Immature natural killer cell (primary cell): ENCODE measurements at places on chromosomes 5 and 9. TPM values are rescaled to one million over a fixed set of nuclear protein-coding genes. Genes with fewer than 3 reads are reported as not detected.
A peak's percentile ranks its signal among the peaks of the same experiment; 100 is the strongest.

- no peak overlapping the region for H3K27ac ChIP-seq
- no peak for DNase-seq
- H3K27me3 ChIP-seq = no peaks in the 10 kb centered on the region
Measured at GRCh38 chr9:131194762-131195161, 69.4 kb downstream of the NUP214 start.

DNA sequence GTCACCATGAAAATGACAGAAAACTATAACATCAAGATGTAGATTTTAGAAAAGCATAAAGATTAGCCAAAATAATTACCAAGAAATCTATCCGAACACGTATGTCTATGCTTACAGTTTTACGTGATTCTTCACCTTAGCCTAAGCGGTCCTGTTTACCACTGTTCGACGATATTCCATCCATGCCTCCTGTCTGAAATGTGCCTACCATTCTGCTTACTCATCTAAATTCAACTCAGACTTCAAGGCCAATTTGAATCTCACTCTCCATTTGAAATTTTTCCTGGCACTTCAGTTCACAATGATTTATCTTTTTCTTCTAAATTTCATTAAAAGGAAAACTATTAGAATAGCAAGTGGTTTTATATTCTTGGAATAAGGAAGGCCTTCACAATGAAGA is 15.4 kb downstream of the ZDHHC21 start:
- H3K27ac ChIP-seq = no peak overlapping the region
- no peaks in the 10 kb centered on the region for H3K27me3 ChIP-seq

GRCh38 chr5:87188391-87188790 is 79.3 kb upstream of the RASA1 start:
- H3K27me3 ChIP-seq = no peaks in the 10 kb centered on the region
- no peak for DNase-seq
- H3K27ac ChIP-seq = no peak overlapping the region
- H3K4me3 ChIP-seq = no peak overlapping the region
- H3K4me1 ChIP-seq = peaks cover 17% of the 10 kb centered on the region

DNA sequence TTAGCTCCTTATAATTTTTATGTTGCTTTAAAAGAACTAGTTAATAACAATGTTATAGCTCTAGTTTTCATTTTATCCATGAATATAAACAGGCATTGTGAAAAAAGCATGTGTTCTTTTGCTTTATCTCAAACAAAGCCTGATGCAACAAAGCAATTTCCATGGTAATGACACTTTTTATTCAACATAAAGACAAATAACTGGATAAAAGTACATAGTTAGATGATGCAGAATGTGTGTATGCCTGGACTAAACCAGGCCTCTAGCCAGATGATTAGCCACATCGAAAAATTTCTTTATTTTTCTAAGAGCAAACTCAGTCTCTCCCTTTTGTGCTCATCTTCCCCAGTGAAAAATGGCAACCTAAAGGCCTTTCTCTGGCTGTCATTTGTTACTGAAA is 125.6 kb upstream of the TARS1 start:
- H3K36me3 ChIP-seq = no peaks in the 10 kb centered on the region
- no peak overlapping the region for H3K27ac ChIP-seq
- no peak for DNase-seq
- no peaks in the 10 kb centered on the region for H3K4me1 ChIP-seq
- no peaks in the 10 kb centered on the region for H3K27me3 ChIP-seq

The MYORG gene
- 0.69 TPM for polyA plus RNA-seq

The CAVIN4 gene
- not detected for polyA plus RNA-seq

GRCh38 chr5:79961716-79962574 is 29.1 kb downstream of the MTX3 start:
- H3K27ac ChIP-seq = no peak overlapping the region
- H3K36me3 ChIP-seq = no peaks in the 10 kb centered on the region
- H3K4me1 ChIP-seq = no peaks in the 10 kb centered on the region
- H3K27me3 ChIP-seq = peaks cover 6% of the 10 kb centered on the region

- H3K4me3 ChIP-seq = no peak overlapping the region
- no peak overlapping the region for H3K27ac ChIP-seq
- no peaks in the 10 kb centered on the region for H3K36me3 ChIP-seq
- DNase-seq = no peak
- H3K4me1 ChIP-seq = no peaks in the 10 kb centered on the region
- H3K27me3 ChIP-seq = no peaks in the 10 kb centered on the region
Measured at GRCh38 chr9:114117996-114118830, 19.1 kb upstream of the KIF12 start.

DNA sequence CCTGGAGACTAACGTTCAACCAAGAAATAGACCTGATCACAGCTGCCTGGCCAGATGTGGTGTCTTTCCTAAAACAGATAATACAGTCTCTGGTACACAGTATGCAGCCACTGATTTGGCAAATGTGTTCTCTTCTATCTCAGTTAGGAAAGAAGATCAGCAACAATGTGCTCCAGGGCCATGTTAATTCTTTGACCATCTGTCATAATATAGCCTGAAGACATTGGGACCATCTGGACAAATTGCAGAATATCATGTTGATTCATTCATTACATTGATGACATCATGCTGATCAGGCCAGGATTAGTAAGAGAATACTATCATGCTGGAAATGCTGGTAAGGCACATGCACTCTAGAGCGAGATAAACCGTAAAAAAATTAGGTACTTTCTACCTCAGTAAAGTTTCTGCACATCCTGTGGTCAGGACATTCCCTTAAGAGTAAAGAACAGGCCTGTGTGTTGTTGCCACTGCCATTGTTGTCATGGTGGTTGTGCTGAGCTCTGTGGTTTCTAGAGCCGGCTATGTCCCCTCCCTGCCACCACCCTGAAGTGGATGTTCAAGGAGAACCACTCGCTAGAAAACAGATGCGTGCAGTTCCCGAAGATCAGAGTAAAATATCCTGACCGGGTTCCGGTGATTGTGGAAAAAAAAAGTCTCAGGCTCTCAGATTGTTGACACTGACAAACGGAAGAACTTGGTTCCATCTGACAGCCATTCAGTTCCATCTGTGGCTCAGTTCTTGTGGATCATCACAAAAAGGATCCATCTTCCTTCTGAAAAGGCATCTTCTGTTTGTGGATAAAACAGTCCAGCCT is 6.4 kb upstream of the JMY start:
- H3K4me1 ChIP-seq = no peaks in the 10 kb centered on the region
- no peak overlapping the region for H3K27ac ChIP-seq
- peak; percentile 18 for DNase-seq
- no peaks in the 10 kb centered on the region for H3K36me3 ChIP-seq
- no peaks in the 10 kb centered on the region for H3K27me3 ChIP-seq

DNA sequence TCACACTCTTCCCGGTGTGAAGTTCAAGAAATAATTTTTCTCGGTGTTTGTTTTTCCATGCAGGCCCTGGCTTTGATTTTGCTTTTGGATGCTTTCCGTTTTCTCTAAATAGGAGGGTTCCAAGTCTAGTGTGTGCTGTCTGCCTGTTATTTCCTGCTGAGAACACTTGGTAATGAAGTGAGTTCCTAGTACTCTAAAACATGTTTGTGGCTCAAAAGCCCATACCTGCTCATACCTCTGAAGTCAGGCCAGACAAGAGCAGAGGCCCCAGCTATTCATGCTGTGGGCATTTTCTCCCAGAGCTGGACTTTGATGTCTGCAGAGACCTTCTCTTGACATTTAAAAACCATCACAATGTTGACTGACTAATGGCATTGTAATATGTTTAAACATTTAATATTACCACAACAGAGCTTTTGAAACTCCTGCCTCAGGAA is 211.2 kb downstream of the GOLPH3 start:
- no peak for DNase-seq
- H3K27me3 ChIP-seq = peaks cover 12% of the 10 kb centered on the region
- peaks cover 2% of the 10 kb centered on the region for H3K4me1 ChIP-seq
- H3K4me3 ChIP-seq = no peak overlapping the region
- H3K27ac ChIP-seq = no peak overlapping the region
- no peaks in the 10 kb centered on the region for H3K36me3 ChIP-seq

- no peak overlapping the region for H3K27ac ChIP-seq
- DNase-seq = no peak
- H3K36me3 ChIP-seq = peaks cover 7% of the 10 kb centered on the region
- no peak overlapping the region for H3K4me3 ChIP-seq
- H3K27me3 ChIP-seq = no peaks in the 10 kb centered on the region
Measured at GRCh38 chr5:143316844-143317631, 86.4 kb downstream of the NR3C1 start.

- no peaks in the 10 kb centered on the region for H3K27me3 ChIP-seq
- H3K27ac ChIP-seq = no peak overlapping the region
- no peaks in the 10 kb centered on the region for H3K4me1 ChIP-seq
- no peaks in the 10 kb centered on the region for H3K36me3 ChIP-seq
Measured at GRCh38 chr5:132219981-132220380, 7.7 kb downstream of the P4HA2 start.

DNA sequence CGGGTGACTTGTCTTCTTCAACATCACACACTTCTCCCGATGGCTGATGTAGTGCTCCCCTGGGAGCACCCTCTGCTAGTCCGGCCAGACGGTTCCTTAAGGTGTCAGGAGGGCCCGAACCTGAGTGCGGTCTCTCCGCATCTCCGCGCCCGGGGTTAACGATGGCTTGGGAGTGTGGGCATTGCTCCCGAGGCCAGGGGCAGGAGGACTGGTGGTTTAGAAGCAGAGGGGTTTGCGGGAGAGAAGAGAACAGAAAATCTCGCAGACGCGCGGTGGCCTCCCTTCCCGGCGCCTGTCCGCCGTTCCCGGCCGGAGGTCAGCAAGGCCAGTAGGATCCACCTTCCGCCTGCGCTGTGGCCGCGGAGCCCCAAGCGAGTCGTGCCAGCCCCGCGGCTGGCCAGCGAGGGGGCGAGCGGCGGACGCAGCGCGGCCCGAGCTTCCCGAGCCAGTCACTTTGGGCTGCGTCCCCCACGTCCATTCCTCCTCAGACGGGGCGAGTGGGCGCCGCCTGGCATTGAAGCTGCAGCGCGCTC is 700 bp downstream of the CDO1 start:
- H3K27ac ChIP-seq = no peak overlapping the region
- peaks cover 7% of the 10 kb centered on the region for H3K4me1 ChIP-seq
- H3K27me3 ChIP-seq = peaks cover 50% of the 10 kb centered on the region
- H3K36me3 ChIP-seq = no peaks in the 10 kb centered on the region
- no peak for DNase-seq
- peak overlapping the region; percentile 16 for H3K4me3 ChIP-seq

DNA sequence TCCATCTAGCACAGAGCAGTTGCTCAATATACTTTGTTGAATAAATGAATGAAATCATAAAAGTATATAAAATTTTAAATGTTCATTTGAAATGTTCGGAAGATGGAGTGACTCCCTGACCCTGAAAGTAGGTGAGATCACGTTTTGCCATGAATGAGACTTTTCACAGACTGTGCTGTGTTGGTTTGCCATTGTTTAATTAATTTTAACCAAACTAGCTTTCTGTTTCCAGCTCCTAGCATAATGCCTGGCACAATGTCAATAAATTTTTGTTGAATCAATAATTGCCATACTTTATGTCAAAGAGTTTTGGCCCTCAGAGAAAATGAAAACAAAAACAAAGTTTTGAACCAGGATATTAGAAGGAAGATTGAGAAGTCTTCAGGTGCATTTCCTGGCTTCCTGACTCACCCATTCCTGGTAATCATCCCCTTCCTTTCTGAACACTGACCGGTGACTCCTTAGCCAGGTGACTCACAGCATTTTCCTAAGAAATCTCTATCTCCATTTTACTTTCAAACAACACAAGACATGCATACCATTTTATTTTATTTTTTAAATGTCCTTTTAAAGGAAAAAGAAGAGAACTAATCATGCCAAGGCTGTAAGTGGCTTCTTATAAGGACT is 15.1 kb downstream of the SLC28A3 start:
- H3K4me3 ChIP-seq = no peak overlapping the region
- H3K4me1 ChIP-seq = no peaks in the 10 kb centered on the region
- H3K27me3 ChIP-seq = no peaks in the 10 kb centered on the region
- H3K27ac ChIP-seq = no peak overlapping the region
- H3K36me3 ChIP-seq = peaks cover 8% of the 10 kb centered on the region
- DNase-seq = no peak

DNA sequence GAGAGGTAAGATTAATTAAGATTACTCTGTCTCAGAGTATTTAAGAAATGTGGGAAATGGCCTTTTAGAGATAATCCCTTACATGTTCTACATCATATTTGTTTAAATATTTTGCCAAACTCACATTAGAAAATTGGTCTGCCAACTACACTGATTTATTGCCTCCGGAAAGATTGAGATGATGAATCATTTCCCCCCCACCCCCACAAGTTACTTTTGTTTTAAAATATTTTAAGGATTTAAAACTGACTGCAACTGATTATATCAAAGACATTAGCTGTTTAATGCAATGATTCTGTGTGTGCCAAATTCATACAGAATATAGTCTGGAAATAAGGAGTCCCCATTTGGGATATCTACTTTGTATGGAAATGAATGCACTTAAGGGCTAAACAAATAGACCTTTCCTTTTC is 674.4 kb downstream of the PRR16 start:
- H3K4me3 ChIP-seq = no peak overlapping the region
- no peaks in the 10 kb centered on the region for H3K4me1 ChIP-seq
- no peak overlapping the region for H3K27ac ChIP-seq
- H3K36me3 ChIP-seq = no peaks in the 10 kb centered on the region

DNA sequence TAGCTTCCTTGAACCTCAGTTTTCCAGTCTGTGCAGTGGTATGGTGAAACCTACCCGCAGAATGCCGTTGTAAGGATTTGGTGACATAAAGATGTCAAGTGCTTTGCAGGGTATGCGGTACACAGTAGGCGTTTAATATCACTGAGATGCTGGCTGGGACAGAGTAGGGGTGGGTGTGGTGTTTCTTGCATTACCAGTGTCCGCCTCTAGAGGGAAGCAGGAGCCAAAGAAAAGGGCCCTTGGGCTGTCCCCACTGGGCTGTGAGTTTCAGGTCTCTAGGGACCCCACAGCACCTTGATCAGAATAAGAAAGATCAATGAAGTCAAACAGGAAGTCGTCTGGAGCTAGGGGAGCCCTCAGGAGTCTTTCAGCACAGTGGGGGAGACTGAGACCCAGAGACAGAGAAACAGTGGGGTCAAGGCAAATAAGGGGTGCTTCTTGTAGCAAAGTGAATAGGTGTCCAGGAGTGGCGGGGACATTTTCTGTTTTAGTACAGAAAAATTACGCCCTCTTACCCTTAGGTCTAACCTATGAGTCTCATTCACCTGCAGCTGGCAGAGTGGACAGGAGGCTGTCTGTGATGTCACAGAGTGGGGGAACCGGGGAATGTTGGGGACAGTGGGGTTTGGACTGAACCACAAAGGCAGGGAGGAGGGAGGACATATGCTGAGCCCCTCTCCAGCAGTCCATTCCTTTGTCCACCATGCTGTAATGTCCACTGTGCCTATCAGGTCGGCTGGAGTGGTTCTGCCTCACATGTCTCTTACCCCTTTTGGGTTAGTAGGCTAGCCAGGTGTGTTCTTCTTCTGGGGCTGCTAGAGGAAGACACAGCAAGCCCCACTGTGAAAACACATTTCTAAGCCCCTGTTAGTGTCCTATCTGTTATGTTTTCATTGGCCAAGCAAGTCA is 4.7 kb upstream of the TEX53 start:
- H3K27ac ChIP-seq = no peak overlapping the region
- no peak overlapping the region for H3K4me3 ChIP-seq
- peaks cover 4% of the 10 kb centered on the region for H3K27me3 ChIP-seq
- H3K36me3 ChIP-seq = no peaks in the 10 kb centered on the region
- peak; percentile 46 for DNase-seq

DNA sequence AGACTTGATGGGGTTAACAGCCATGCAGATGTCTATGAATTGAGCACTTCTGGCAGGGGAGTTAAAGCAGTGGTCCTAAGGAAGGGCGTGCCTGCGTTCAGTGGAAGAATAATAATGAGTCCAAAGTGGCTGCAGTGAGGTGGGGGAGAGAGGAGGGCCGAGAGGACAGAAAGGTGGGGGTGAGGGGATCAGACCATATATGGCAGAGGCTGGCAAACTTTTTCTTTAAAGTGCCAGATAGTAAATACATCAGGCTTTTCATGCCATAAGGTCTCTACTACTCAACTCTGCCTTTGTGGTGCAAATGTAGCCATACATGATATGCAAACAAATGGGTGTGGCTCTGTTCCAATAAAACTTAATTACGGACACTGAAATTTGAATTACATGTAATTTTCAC is 77.1 kb downstream of the STRBP start:
- no peaks in the 10 kb centered on the region for H3K4me1 ChIP-seq
- no peak for DNase-seq
- no peaks in the 10 kb centered on the region for H3K36me3 ChIP-seq
- no peak overlapping the region for H3K27ac ChIP-seq
- no peaks in the 10 kb centered on the region for H3K27me3 ChIP-seq
